Stimulated activated CD8-positive, alpha-beta memory T cell treated with anti-CD3 and anti-CD28 coated beads, Interleukin-4, amount 100 ng/mL, for 4 hours (primary cell): ENCODE measurements at places on chromosomes 6 and 20.

DNA sequence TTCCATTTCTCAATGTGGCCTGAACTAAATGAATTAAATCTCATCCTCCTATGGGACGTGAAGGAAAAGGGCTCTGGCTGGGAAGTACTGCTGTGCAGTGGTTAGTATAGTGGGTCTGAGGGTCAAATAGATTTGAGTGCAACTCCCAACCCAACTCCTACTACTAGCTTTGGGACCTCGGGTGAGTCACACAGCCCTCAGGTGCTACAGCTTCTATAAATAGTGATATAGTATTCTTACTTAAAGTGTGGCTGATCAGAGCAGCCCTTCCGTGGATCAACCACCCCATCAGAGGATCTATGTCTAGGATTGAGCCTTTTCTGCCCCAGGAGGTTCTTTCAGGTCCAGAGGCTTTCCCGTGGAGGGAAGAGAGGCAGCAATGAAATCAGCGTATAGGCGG is 904 bp upstream of the UST start:
- DNase-seq, result no peak

DNA sequence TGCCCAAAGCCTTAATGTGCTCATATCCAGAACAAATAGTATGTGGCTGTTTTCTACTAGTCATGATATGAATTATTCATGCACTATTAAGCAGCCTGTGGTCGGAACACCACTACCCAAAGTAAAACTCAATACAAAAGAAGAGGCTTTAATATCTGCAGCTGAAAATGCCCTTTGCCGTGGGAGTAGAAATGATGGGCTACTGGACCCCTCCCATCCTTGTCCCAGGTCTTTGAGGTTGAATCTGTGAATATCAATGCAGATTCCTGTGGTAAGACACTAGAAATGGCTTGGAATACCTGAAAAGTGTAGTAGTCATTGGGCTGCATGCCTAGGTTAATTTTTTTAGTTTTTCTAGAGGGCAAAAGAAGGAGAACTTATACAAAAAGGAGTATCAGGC is 303.7 kb downstream of the TBC1D7 start:
- DNase-seq, result no peak

GRCh38 chr20:507761-508332 is 35.7 kb downstream of the CSNK2A1 start:
- no peak for DNase-seq

DNA sequence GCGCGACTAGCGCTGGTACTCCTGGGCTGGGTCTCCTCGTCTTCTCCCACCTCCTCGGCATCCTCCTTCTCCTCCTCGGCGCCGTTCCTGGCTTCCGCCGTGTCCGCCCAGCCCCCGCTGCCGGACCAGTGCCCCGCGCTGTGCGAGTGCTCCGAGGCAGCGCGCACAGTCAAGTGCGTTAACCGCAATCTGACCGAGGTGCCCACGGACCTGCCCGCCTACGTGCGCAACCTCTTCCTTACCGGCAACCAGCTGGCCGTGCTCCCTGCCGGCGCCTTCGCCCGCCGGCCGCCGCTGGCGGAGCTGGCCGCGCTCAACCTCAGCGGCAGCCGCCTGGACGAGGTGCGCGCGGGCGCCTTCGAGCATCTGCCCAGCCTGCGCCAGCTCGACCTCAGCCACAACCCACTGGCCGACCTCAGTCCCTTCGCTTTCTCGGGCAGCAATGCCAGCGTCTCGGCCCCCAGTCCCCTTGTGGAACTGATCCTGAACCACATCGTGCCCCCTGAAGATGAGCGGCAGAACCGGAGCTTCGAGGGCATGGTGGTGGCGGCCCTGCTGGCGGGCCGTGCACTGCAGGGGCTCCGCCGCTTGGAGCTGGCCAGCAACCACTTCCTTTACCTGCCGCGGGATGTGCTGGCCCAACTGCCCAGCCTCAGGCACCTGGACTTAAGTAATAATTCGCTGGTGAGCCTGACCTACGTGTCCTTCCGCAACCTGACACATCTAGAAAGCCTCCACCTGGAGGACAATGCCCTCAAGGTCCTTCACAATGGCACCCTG is 1.6 kb downstream of the TPBG start:
- DNase-seq, result no peak

DNA sequence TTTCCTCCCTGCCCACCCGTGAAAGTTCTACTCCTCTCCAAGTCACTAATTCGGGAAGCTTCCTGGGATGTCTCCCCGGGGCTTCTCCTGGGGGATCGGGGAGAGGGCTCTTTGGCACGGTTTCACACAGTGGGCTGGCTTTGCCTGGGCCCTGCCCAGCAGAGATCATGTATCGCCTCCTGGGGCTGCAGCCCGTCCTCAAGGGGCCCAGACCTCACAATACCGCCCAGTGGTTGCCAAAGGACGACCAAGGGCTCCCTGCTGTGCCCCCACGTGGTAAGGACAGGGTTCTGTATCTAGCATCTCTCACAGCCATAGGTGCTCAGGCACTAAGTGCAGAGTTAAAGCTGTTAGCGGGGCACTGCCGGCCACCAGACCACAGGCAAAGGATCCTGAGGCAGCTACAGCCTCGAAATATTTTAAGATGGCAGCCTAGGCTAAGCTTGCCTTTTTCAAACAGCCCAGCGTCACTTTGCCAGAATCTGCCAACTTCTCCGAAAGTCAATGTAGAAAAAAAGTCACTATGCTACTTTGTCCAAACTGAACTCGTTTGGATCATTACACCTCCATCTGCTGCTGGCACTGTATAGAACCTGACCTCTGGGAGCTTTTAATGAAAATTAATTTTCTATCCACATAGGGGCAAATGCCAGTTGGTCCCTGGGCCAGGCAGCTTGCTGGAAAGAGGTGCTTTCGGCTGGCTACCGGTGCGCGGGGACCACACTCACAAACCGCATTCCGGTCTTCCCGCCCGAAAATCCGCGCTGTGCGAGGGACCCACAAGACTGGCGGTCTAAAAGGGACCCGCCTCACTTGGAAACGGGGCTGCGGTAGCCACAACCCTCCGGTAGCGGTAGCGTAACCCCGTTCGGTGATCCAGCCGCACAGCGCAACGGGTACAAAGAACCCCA is 1.3 kb upstream of the NNAT start:
- no peak for DNase-seq

GRCh38 chr20:8431538-8432434 is 299.7 kb downstream of the PLCB1 start:
- DNase-seq, result no peak

DNA sequence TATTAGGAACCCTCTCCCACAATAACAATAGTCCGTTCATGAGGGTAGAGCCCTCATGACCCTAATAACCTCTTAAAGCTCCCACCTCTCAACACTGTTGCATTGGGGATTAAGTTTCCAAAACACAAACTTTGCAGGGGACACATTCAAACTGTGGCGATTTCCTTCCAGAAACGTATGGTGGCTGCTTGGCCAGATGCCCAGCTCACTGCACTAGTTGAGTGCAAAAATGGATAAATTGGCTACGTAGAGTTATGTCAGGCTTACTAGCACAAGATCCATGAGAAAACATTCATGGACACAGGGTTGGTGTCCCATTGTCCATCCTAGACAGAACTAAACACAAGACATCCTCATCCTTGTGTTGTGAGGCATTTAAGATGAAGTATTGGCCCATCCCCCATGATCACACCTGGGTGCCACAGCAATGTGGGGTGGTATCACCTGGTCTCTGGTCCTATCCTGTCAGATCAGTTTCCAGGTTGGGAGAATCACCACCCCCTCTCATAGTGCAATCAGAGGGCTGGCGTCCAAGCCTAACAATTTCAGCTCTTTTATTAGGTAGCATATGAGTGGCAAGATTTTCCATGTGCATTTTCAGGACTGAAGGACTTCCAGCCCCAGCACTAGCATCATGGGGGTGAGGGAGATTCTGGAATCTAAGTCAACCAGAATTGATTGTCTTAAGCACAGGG is 63.4 kb upstream of the ELOVL5 start:
- DNase-seq, result no peak

DNA sequence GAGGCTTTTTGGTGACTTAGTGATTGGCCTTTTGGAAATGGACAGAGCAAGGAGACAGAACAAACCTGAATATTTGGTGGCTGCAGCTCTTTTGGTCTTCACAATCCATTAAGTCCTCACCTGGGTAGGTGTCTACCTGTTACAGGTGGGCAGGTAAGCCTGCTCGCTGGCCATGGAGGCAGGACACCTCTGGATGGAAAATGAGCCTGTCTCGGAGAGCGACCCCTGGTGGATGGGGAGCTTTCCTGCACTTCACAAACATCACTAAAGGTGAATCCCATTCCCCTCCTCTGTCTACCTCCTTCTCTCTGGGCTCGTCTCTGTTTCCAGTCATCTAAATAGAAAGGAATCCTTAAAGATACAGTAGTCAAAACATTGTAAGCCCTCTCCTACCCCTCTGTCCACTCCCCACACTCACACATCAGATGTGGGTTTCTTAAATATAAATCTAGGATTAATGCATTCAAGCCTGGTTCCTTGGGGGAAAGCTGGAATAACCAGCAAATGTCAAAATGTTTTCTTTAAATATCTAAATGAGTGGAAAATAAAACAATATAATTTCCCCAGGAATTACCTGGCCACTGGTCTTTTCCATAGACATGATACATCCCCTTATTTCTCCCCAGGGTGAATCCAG is 304.9 kb downstream of the CDH26 start:
- DNase-seq, result peak; percentile 16

DNA sequence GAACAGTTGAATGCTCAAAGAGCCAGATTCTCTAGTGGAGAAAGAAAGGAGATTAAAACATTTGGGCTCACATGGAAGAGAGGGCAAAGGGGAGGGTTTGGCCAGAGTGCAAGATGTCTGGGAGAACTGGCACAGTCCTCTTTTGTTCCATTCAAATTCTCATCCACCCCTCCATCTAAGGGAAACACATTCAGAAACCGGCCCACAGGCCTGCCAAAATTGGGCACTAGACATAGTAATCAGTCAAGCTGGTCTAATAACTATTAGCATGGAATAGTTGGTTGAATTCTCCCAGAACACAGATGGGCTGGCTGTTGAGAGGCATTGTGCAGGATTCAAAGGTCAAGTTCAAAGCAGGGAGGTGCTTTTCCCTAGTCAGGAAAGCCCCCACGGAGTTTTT is 341.4 kb upstream of the IRAK1BP1 start:
- no peak for DNase-seq

- no peak for DNase-seq
These were observed 375.7 kb upstream of the POU3F2 start for GRCh38 chr6:98458708-98459107.

GRCh38 chr6:109300874-109301273 is 81.4 kb downstream of the CD164 start:
- DNase-seq, result no peak

- DNase-seq, result no peak
These were observed 67.5 kb upstream of the EDN1 start for GRCh38 chr6:12222405-12223366.

- no peak for DNase-seq
These were observed 37.8 kb upstream of the SNRPB2 start for GRCh38 chr20:16692009-16692408.

DNA sequence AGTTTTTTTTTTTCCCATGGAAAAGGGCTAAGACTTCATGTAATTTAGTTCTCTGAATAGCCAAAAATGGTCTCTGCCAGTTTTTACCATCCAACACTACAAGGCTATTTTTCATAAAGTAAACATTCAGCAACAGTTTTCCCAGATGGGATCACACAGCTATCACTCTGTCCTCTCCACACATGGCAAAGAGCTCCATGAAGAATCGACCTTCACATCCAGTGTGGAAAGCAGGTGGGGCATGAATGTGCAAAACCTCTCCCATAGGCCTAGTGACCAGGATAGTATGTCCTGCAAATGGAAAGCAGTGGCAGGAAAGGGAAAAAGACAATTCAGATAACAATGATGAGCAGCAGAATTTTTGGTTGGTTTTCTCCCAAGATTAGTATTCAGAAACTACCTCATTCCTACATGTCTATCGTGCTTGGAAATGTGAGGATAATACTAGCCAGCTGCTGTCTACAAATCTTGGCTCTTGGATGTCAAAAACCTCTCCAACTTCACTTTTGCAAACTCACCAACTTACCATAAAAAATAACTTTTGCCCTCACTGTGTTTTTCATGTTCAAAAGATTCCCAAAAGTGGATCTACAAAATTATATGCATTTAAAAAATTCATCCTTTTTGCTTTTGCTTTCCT is 159.7 kb upstream of the MCHR2 start:
- no peak for DNase-seq

GRCh38 chr6:53441761-53442160 is 93.0 kb upstream of the ELOVL5 start:
- no peak for DNase-seq

GRCh38 chr6:53795340-53795701 is 516 bp downstream of the LRRC1 start:
- DNase-seq, result no peak

- DNase-seq, result no peak
These were observed 395.4 kb downstream of the FRK start for GRCh38 chr6:115665310-115665709.

DNA sequence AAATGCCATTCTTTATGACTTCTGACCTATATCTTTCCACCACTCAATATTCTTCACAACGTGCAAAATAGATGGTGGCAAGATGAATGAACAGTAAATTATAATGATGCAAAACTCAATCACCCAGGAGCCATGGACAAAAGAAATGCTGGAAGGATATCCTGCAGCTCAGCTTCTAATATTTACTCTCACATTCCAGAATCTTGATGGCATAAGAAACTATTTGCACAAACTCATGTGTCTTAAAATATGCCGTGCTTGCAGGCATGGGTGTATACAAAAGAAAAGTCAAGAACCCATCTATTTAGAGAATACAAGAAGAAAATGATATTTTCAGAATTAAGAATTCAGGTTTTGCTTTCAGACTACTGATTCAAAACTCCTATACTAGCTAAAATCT is 217.8 kb downstream of the SLC35F1 start:
- no peak for DNase-seq

DNA sequence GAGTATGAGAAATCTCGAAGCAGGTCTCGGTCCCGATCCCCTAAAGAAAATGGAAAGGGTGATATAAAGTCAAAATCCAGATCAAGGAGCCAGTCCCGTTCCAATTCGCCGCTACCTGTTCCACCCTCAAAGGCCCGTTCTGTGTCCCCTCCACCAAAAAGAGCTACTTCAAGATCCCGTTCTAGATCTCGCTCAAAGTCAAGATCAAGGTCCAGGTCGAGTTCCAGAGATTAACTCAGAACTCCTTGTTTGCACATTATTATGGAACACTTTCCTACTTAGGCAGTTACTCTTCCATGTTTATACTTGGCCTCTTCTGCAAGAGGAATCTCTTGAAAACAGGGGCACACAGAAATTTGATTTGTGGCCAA is 3.1 kb downstream of the SRSF6 start:
- DNase-seq, result no peak

- DNase-seq, result no peak
These were observed 135.3 kb upstream of the RREB1 start for GRCh38 chr6:6972456-6972855.

GRCh38 chr6:138588805-138589434 is 89.6 kb upstream of the NHSL1 start:
- DNase-seq, result peak; percentile 22

DNA sequence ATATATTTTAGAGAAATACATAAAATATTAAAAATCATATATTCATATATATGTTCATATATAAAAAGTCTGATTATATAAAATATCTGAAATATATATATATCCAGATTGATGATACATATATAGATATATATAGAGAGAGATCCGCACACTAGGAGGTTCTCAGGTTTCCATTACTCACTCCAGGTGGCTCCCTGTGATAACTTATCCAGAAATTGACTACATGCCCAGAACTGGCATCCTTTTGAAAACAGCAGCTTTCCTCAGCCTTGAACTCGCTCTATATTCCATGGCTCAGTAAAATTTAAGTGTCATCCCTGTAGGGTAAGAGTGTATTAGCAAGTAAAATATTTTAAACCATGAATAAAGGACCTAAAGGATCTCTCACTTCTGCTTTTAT is 206.8 kb downstream of the TINAG start:
- no peak for DNase-seq

- no peak for DNase-seq
These were observed 548 bp upstream of the TMEM74B start for GRCh38 chr20:1185316-1185741.
